T-helper 2 cell (primary cell): ENCODE measurements at places on chromosomes 5 and 9.

DNA sequence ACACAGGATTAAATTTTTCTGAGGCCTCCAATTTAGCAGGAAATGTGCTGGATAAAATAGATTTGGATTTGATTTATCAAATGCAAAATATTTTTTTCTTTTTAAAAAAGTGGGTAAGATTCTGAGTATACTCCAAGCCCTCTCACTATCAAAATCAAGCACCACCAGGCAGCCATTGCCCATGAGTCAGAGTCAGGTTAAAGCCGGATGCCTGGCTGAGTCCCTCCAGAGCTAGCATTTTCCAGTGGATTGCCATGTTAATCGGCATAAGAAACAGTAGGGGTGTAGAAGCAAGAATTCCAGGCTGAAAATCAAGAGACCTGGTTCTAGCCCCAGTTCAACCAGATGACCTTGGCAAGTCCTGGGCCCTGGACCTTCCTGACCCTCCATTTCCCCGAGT, 85.3 kb downstream of the FAM114A2 start:
- DNase-seq: no peak

GRCh38 chr5:72448368-72448767, 58.8 kb downstream of the ZNF366 start:
- no peak for DNase-seq

- no peak for DNase-seq
Measured at GRCh38 chr5:66807743-66808142, 211.6 kb downstream of the MAST4 start.

DNA sequence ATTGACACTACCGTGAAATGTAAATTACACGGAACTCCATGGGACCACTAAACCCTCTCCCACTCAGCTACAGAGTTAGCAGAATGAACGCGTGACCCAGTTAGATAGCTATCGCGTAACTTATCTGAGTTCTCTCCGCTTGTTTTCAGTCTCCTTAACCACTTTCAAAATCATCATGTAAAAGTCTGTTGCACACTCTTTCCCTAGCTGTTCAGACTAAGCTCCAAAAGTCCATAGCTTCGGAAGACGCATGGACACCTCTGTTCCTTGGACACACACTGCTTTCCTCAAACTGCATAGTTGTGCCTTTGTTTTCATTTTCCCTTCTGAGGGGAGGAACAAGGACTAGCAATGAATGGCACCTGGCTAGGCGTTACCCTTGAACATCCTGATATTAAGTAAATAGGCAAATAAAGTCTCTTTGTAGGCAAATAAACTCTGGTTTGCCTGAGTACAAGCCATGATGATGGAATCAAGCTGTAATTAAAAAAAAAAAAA, 83.3 kb downstream of the DAPK1 start:
- DNase-seq: no peak

GRCh38 chr9:129458663-129459546, 162.0 kb downstream of the C9orf50 start:
- peak; percentile 20 for DNase-seq

GRCh38 chr5:179601871-179602625, 21.4 kb downstream of the HNRNPH1 start:
- DNase-seq: no peak

- no peak for DNase-seq
Measured at GRCh38 chr9:27145143-27145542, 36.1 kb downstream of the TEK start.

GRCh38 chr9:94655739-94656138, 16.4 kb upstream of the FBP1 start:
- no peak for DNase-seq

- no peak for DNase-seq
Measured at GRCh38 chr5:34858790-34859189, 19.8 kb downstream of the TTC23L start.

GRCh38 chr9:93306579-93307091, 122.7 kb downstream of the WNK2 start:
- no peak for DNase-seq

DNA sequence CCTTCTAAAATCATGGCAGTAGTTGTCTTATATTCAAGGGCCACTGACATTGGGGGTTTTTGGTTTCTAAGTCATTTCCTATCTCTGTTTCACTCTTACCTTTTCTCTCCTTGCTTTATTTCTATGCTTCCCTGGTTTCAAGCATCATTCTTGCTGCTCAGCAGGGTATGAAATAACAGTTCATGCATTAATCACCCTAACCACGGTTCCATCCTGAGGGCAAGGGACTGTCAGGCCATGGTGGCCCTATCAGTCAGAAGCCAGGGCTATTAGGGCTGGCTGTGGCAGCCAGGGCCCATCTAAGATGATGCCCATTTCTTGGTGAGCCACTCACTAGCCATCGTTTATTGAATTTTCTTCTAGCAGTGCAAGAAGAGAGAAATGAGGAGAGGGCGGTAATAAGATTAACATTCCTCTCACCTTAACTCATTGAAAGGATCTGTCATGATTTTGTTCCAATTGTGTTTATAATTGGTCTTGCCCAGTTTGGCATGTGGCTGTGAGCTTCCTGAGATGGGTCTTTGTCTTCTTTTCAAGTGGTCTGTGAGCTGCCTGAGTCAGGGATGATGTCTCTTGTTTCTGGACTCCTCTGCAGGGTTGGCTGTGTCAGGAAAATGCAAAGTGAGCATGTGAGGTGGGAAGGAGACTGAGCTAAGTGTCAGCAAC, 45.2 kb downstream of the CYSTM1 start:
- DNase-seq: no peak

- DNase-seq: no peak
Measured at GRCh38 chr5:42235837-42236236, 187.4 kb upstream of the GHR start.

DNA sequence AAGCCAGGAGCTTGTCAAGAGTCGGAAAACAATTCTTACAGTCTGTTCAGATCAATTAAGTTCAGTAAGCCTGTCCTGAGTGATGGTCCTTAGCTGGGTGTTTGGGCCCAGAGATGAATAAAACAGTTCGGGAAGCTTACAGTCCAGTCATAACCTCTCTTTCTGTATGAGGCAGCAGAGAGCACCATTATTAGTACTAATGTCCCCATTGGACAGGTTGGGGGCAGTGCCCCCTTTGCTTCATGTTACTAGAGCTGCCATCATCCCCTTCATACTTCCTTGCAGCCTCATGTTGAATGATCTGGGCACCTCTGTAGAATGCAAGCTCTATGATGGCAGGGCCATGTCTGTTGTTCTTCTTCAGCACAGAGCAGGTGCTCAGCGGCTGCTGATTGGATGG, 9.8 kb downstream of the DOCK2 start:
- DNase-seq: no peak

DNA sequence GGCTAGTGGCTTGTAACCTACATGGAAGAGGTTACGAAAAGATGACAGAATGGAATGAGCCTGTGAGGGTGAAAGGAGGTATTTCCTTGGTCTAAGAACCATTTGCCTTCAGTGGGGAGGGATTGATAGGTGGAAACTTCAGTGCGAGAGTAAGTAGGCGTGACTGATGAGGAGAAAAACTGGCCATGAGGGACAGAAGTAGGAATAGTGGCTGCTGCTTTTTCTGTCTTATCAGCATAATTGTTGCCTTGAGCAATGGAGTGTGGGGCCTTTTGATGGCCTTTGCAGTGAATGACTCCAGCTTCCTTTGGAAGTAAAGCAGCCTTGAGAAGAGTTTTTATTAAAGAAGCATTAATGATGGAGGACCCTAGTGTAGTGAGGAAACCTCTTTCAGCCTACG, 9.0 kb upstream of the ZNF79 start:
- DNase-seq: no peak

DNA sequence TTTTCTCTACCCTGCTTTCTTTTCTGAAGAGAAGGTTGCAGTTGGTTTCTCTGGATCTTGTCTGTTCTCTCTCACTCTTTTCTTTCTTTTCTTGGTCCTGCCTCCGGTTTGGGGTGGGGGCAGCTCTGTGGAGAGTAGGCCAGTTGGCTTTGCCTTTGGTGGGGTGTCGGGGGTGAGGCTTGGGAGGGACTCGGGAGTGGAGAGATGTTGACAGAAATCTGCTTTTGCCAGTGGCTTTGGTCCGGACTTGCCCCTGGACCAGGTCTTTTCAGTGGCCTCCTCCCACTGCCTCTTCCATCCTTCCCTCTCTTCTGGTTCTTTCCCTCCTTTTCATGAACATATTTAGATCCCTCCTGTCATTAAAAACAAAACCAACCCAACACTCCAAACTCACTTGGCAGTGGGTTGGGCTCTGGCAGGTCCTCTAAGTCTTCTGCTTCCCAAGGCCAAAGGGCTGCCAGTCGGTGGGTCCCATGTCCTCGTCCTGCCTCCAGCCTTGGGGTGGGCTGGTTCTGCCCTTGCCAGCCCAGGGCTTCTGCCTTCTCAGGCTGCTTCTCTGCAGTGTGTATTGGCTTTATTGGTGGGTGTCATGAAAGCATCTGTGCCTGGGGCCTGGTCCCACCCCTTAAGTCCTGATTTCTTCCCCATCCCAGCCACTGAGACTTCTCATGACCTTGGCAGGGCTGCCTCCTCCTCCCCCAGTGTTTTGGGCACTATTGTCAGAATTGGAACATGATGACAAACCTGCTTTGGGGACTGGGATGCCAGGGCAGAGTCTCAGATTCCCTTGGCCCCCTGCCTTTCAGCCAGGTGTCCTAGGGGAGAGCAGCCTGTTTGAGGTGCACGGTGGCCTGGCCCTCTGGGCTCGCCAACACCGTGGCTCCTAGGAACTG, 16.9 kb downstream of the ANKRD33B start:
- no peak for DNase-seq

DNA sequence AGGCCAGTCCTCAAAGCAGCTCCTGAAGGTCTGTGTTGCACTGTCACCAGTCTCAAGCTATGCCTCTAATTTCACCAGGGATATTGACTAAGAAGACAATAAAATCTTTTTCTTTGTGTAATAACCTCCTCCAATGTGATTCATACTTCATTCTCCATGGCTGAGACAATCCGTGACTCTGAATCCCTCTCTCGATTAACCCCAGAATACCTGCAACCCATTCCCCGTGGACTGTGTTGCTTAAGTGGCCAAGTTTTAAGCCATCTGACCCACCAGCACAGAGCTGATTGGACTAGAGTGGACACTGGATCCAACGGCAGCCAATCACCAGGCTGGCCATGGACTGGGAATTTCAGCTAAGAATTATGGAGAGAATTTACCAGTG, 5.4 kb upstream of the CCIN start:
- no peak for DNase-seq

- DNase-seq: no peak
Measured at GRCh38 chr5:105899726-105900125, 1771.0 kb downstream of the EFNA5 start.

DNA sequence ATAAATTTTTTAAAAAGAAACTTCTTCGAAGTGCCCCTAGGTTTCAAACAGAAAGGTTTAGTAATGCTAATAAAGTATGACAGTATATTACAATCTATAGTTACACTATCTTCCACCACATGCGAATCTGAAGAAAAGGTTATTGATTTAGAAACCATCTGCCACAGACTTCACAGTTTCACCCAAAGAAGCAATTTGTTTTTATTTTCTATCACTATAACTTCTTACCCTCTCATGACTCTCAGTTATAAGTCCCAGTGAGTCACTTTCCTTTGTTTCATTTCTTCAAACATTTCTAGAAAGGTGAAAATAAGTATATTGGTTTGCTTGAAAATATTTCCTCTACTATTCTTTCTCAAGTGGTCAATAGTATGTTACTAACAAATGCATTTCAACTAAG, 93.6 kb downstream of the MCTP1 start:
- DNase-seq: no peak

GRCh38 chr5:158351485-158352125, 492.7 kb upstream of the CLINT1 start:
- DNase-seq: no peak

GRCh38 chr5:158039911-158040347, 181.0 kb upstream of the CLINT1 start:
- peak; percentile 6 for DNase-seq

DNA sequence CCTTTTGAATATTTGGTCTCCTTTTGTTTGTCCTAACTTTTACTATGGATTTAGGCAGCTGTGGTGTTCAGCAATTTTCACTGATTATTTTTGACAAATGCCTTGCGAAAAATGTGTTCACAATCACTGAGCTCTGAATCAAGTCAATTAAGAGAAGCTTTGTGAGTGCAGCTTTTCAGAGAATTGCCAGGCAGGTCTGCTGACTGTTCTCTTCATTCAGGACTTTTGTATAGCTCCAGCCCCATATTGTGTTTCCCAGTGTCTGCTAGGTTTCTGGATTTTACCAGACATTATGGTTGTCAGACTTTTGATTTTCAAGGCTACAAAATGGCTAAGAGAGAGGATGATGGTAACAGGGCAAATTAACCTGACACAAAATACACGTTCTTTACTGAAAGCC, 1055.9 kb downstream of the CDH18 start:
- DNase-seq: no peak

DNA sequence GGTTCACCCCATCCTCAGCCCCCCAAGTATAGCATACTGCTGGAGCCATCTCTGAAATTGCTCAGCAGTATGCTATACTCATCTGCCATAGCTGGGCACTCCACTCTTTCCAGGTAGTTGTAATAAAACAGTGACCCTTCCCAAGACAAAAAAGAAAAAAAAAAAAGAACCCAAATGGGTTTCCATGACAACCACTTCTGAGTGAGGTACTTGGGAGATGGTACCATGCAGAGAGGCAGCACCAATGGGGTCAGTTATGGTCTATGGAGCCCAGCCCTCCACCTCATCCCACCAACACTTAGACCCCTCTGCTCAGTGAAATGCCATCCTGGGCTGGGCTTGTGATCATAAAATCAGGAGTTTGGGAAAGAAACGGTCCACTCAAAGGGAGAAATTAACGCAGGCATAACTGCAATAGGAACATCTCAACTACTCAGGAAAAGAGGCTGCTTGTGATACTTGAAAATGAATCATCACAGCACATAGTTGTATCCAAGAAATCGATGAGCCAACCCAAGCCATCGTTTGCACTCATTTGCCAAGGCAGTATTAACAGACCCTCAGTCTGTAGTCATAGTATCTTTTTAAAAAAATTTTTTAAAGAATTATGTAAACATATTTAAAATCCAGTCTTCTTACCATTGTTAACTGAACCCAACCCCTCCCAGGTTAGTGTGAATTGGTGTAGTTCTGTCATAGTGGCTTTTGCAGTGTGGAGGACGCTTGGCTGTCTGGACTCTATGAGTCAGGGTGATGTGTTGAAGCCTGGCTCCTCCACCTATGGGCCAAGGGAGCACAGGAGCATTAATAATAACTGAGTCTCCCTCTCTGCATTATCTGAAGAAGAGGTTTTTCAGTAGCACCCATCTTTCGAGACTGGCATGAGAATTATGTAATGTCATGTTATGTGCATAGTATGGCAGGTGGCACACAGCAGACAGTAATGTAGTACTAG, 402.7 kb downstream of the SPOCK1 start:
- DNase-seq: no peak

DNA sequence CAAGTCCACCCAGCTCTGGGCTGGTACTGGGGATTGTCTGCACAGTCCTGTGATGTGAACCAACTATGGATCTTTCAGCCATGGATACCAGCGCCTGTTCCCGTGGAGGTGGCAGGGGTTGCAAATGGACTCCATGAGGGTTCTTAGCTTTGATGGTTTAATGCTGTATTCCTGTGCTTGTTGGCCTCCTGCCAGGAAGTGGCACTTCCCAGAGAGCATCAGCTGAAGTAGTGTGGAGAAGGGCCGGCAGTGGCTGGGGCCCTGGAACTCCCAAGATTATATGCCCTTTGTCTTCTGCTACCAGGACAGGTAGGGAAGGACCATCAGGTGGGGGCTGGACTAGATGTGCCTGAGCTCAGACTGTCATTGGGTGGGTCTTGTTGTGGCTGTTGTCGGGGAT, 1104.8 kb upstream of the COX7C start:
- DNase-seq: no peak

GRCh38 chr9:35563791-35564197, 41.3 kb upstream of the TESK1 start:
- no peak for DNase-seq

GRCh38 chr5:54091307-54092130, 218.9 kb downstream of the ARL15 start:
- DNase-seq: no peak
